ENCODE measurements at places on chromosomes 1 and 21.

GRCh38 chr1:151849126-151849525 lies 4.4 kb downstream of the THEM5 start:
- no peak for DNase-seq

GRCh38 chr1:155003766-155004351 lies 1.3 kb downstream of the ZBTB7B start:
- DNase-seq: no peak

GRCh38 chr1:113517983-113518382 lies 127.7 kb downstream of the MAGI3 start:
- DNase-seq: no peak

GRCh38 chr1:110068646-110069403 lies 1.6 kb downstream of the ALX3 start:
- DNase-seq: peak; percentile 15

Data from activated gamma-delta T cell treated with Interleukin-2 at 50 U/mL for 16 hours (primary cell).